ENCODE measurements at places on chromosomes 2 and 18.

DNA sequence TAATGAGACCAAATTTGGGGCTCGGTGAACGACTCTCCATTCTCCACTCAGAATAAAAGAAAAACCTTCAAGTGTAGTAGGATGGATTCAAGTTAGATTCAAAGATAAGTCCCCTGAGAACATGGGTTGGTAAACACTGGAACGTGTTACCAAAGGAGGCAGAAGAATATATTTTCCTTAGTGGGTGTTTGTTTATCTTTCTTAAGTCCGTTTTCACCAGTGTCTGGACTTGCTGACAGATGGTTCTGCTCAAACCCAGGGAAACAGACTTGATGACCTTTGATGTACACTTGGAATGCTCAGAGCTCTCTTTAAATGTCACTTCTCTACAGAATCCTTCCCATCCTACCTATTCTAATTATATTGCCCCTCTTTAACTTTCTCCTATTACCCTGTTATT lies 310.3 kb upstream of the ZNF521 start:
- no peak for DNase-seq

GRCh38 chr2:201831469-201831868 lies 25.1 kb downstream of the CDK15 start:
- no peak for DNase-seq

- DNase-seq: no peak
Measured at GRCh38 chr2:231177156-231178025, 21.0 kb upstream of the ARMC9 start.

- DNase-seq: no peak
Measured at GRCh38 chr2:158782136-158782535, 13.0 kb upstream of the DAPL1 start.

DNA sequence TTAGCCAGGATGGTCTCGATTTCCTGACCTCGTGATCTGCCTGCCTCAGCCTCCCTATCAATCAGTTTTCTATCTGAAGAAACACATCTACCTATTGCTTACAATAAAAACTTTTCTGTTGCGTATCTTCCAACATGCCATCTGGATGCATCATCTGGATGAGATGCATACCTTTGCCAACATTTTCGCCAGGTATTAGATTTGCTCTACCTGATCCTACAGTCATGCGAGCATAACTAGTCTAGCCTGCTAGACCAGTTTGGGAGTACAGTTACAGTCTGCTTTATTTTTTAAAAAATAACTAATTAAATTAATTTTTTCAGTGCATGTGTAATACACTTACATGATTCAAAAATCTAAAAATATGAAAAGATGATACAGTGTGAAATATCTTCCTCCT lies 334.0 kb upstream of the MEX3C start:
- DNase-seq: no peak

DNA sequence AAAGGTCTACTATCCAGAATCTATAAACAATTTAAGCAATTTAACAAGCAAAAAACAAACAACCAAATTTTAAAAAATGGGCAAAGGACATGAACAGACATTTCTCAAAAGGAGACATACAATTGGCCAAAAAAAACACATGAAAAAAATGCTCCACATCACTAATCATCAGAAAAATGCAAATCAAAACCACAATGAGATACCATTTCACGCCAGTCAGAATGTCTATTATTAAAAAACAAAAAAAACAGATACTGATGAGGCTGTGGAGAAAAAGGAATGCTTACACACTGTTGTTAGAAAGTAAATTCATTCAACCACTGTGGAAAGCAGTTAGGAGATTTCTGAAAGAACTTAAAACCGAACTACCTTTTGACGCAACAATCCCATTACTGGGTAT lies 66.4 kb upstream of the SESTD1 start:
- DNase-seq: no peak

GRCh38 chr2:147364597-147364996 lies 480.2 kb upstream of the ACVR2A start:
- DNase-seq: no peak

GRCh38 chr18:77369644-77370043 lies 120.0 kb downstream of the GALR1 start:
- no peak for DNase-seq

DNA sequence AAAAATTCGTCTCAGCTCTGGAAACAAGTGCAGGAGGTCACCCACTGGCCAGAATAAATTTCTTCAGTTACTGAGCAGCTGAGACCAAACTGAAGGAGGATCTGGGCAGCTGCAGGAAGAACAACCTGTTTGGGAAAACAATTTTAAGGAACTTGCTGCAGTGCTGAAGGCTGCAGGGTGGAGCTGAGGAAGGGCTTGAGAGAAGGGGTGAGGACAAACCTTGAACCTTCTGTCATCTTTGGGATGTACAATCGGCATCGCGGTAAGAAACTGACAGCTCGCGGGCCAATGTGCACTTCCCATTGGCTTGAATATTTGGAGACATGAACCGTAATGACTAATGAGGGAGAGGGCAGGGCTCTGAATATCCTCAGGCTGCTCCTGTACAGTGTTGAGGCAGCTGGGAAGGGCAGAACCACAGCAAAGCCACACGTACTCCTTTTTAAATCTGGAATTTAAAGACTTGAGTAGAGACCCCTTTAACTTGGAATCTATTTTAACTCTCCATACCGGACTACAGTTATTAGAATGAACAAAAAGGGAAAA lies 90.3 kb downstream of the TACR1 start:
- no peak for DNase-seq

GRCh38 chr18:65811307-65811706 lies 60.5 kb downstream of the CDH7 start:
- no peak for DNase-seq

DNA sequence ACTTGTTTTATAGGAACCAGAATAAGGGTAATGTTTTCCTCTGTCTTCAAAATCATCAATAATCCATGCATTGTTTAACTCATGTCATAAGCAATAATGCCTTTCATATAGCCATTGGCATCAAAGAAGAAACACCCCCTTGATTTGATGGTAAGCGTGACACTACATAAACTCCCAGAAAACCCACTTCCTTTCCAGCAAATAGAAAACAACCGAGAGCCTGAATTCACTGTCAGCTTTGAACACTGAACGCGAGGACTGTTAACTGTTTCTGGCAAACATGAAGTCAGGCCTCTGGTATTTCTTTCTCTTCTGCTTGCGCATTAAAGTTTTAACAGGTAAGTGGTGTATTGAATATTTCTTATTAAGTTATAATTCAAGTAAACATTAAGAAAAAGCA lies at the start of gene ICOS:
TSS of gene ICOS (plus strand) at position 229 of the 400 bp plus-strand sequence. CDS start at position 281, 52 bp downstream.
- DNase-seq: no peak

GRCh38 chr2:8312221-8312620 lies 369.6 kb upstream of the ID2 start:
- DNase-seq: peak; percentile 24
